ENCODE measurements at places on chromosomes 5 and 9.

DNA sequence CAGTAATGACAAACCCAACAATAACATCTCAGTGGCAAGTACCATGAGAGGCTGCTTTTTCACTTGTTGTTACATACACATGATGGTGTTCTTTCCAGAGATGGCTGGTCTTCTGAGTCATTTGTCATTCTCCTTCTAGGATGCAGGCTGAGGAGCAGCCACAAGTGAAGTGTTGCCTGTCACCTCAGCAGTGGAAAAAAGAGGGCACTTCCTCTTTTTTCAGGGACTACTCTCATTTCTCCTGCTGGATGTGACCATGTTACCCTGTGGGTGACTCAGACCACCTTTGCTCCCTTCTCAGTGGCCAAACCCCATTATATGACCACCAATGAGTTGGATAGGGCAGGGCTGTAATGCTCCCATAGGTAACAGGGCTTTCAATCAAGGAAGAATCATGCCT is 587.0 kb upstream of the ADAMTS16 start:
- DNase-seq: no peak

GRCh38 chr5:149421834-149422233 is 42.7 kb upstream of the IL17B start:
- DNase-seq: no peak

GRCh38 chr5:96509316-96509715 is 76.3 kb upstream of the PCSK1 start:
- no peak for DNase-seq

DNA sequence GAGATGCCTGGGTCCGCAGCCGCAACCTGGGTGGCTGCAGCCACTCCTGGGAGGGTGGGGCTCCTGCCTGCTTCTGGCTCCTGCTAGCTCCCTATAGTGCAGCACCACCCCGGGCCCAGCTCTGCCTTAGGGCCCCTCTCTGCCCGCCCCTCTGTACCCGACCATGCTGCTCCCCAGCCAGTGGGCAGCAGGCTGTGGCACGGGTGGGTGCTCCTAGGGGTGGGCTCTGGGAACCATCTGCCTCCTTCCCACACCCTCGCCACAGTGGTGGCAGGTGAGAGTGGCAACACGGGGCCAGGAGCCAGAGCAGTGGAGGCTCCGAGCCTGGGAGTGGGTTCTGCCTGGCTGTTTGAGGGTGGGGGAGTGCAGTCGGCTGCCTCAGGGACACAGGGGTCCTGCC is 7.8 kb upstream of the MTMR12 start:
- no peak for DNase-seq

- DNase-seq: peak; percentile 53
Observed at GRCh38 chr5:149240354-149240998, 31.2 kb upstream of the AFAP1L1 start.

DNA sequence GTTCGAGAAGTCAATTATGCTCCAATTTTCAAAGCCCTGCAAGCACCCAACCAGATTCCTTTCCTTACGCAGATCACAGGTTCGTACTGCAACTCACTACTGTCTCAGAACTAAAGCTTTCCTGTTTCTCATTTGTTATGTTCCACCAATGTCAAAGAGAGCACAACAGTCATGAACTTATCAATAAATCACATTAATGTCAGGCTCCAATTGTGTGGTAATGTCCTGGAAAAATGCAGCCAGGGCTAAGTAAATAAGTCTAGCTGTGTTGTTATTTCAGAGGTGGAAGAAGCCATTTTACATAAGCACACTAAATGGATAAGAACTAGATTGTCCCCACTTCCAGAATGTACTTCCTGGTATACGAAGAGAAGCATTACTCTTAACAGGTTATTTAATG is 488.6 kb upstream of the PTGER4 start:
- DNase-seq: no peak

GRCh38 chr5:137838976-137839375 is 28.7 kb upstream of the MYOT start:
- no peak for DNase-seq

GRCh38 chr5:132054697-132055440 is 5.6 kb upstream of the IL3 start:
- no peak for DNase-seq

GRCh38 chr5:140312067-140312790 is 9.3 kb upstream of the PFDN1 start:
- no peak for DNase-seq

GRCh38 chr5:868428-869135 is 17.8 kb upstream of the ZDHHC11 start:
- no peak for DNase-seq

DNA sequence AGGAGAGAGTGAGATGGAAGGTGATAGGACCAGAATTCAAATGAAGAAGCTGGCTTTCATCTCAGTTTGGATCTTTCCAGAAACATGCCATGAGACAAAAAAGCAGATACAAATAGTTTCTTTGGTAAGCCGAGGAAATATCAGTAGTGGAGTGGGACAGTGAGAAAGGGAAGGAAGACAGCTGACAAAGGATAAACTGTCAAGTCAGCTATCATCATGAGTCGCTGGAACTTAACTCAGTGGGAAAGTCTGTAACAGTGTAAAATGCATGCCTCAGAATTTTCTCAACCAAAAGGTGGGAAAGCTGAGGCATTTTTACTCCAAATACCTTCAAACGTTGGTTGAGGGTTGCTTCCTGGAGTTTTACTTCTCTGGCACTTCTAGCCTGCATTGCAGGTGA is 129.8 kb downstream of the PLPPR1 start:
- no peak for DNase-seq

- DNase-seq: no peak
Observed at GRCh38 chr9:122232796-122233306, 4.1 kb upstream of the LHX6 start.

DNA sequence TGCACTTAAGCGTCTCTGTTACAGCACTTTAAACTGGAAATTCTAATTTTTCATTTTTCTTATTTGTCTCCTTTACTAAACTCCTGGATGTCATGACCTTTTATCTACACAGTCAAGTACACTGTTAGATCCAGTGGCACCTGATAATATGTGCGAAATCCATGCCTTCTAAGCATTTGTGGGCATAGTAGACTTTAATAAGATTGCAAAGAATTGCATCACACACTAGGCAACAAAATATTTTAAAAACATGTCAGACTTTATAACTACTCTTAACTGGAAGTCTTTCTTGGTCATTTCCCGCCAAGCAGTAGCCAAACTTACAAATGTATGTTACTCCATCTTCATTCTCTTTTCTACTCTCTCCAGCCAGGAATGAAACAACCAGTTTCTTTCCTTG is 5.0 kb upstream of the SPINK1 start:
- no peak for DNase-seq

DNA sequence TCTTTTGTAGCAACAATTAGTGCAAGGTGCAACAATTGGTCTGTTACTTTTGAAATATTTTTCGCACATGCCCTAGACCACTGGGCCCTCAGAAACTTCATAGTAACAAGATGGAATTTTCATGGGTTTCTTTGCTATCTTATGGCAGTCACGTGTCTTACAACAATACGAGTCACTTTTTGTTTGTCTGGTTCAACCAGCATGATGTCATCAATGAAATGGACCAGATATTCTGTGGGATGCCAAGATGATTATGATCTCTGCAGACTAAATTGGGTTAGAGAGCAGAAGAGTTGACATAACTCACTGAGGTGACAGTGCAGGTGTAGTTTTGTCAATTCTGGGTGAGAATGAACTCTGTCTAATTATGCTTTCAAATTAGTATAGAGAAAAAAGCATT is 239.6 kb upstream of the RIOK2 start:
- no peak for DNase-seq

DNA sequence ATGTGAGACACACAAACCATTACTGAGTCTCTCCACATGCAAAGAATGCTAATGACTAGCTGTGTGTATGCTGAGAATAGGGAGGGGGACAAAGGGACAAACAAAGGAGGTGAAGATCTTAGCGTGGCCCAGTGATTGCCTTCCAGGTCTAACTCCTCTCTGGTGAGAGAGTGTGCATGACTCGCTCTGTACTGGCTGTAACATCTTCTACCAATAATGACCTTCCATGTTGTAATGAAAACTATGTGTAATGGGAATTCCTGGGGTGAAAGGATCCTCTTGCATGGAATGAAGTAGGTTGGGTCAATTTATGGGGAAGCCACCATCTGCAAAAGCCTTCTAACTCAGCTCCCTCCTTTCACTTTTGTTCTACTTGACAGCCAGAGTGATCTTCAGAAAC is 24.4 kb upstream of the GPR151 start:
- DNase-seq: no peak

- no peak for DNase-seq
Observed at GRCh38 chr5:29547236-29547865, 1646.1 kb upstream of the CDH6 start.

GRCh38 chr5:35012796-35013195 is 35.0 kb downstream of the AGXT2 start:
- DNase-seq: no peak

DNA sequence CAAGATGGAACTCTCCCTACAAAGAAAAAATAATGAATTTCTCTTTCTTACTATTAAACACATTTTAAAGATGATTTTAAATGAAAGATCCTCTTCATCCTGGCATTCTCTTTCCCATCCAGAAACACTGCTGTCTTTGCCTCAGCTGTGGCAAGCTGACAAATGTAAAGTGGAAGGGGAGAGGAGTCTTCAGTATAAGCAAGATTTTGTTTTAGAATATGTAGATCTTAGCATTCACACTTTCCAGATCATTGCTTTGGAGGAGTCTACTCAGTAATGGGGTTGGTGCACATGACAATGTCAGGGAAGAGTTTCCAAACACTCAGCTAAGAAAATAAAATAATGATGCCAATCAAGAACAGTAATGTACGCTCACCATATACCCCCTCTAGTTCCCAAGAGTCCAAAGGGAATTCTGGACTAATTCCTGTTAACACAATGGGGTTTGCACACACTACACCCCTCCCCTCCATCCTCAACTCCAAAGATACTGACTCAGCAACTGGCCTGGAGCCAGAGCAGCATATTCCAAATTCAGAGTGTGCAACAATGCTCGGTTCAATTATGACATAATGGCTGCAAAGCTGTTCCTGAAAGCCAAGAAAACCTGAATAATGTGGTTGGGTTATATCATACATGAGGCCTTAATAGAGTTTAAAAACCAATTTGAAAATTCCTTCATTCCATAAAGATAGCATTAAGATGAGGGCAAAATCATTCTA is 4.6 kb downstream of the C5orf63 start:
- DNase-seq: no peak

GRCh38 chr9:27485158-27485557 is 38.9 kb upstream of the IFNK start:
- no peak for DNase-seq

GRCh38 chr5:147939431-147940114 is 33.2 kb upstream of the C5orf46 start:
- no peak for DNase-seq

DNA sequence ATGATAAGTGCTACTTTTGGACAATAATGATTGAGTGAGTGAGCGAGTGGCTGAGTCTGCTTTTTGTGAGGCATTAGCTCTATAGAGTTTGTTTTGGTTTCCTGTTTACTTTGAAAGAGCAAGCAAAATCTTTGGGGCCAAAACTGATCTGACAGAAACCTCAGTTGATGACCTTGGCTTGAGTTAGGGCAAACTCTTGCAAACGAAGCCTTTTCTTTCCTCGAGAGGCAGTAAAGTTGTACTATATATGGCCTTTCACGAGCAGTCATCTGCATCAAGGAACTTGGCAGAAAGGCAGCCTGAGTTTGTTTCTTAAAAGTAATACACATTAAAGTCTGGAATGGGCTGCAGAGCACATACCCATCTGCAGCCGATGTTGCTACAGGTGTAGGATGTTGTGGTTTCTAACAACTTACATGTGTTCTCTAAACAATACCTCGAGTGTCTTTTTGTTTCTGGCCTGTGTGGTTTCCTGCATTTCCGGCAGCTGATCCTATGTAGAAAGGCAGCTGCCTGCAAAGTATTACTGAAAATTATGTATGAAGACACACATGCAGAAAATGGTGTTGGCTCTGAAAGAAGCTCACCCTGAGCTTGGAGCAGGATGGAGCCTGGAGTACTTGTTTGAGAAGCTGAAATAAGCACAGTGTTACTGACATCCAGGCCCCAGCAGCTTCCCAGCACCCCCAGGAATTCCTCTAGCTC is 60.8 kb downstream of the FOXD1 start:
- DNase-seq: no peak

DNA sequence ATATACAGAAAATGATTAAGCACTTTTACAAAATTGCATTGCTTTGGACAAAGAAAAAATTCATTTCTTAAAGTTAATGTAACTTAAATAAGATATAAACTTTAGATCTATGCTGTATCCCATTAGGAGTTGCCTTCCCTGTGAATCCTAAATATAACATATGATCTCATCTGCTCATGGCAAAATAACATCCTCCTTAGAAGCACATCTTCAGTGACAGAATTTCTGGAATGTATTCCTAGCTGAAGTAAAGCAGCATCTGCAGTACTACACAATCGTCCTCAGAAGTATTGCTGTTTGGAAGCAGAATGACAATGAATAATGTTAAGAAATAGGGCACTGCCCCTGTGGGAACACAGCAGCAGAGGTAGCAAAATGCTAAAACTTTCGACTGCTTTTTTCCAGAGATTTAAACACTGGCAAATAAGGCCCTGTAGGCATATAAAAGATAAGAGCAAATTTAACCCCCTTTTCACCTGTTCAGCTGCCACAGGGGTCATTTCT is 571.0 kb downstream of the PTPRD start:
- DNase-seq: no peak

- no peak for DNase-seq
Observed at GRCh38 chr9:131719262-131719908, 20.5 kb downstream of the RAPGEF1 start.

DNA sequence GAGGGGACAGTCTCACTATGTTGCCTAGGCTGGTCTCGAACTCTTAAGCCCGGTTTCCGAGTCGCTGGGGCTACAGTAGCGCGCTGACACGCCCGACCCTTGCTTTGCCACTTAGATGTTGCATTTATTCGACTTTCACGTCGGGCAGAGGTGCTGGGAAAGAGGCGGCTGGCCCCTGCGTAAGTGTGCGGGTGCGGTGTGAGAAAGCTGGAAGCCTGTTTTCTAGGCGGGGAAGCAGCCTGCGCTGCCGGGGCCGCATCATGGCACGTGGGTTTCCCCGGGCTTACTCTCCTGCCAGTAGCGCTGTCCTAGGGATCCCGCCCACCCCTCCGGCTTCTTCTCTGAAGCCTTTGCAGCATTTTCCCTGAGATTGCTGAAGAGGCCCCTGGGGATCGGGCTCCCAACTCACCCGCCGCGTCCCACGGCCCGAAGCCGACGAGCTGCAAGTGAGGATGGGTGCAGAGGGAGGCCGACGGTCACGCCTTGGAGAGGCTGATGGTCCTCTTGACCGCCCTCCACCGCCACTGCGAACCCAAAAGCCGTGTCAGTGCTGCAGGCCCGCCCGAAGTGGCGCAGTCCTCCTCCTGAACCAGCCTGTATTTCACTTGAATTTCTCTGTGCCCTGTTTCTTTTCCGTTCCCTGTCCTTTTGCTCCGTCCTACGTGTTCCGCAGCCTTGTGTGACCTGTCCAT is 5.8 kb upstream of the TRIM41 start:
- DNase-seq: no peak

DNA sequence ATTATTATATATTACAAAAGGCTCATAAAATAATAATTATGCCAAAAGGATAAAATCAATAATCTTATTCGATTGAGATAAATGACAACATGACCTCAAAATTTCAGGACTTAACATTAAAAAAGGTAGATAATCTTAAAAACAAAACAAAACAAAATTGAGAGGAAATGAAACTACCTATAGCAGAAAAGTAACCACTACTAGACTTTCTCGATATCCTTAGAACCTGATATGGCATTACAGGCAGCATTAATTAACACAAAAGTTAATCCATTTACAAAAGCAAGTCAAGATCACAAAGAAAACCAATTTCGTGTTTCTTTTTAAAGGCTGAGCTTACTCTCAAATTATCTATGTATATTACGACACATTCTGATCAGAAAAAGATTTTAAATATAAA is 29.9 kb downstream of the TMEM161B start:
- no peak for DNase-seq
